ENCODE measurements at places on chromosomes 12 and 14.

DNA sequence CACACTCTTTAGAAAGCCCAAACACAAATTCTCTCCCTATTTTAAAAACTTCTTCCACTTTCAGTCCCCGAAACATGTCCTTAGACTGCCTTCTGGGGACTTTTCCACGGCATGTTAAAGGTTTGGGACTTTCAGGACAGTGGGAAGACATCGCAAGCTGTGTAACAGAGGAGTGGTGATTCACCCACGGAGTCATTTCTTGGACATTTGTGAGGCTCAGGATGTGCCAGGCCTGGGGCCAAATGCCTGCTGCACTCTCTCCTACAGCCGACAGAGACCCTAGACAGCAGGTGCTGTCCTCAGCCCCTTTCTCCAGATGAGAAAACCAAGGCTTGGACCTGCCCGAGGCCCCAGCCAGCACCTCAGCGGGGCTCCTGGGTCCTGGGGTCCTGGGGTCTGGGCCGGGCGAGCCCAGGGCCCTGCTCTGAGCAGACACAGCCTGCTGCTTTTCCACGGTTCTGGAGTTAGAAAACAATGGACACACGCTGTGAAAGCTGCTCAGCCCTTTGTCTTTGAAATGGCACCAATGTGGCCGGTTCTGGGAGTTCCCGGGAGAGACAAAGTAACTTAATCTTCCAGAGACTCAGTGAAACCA is 370.2 kb upstream of the SFSWAP start:
- no peak for DNase-seq

DNA sequence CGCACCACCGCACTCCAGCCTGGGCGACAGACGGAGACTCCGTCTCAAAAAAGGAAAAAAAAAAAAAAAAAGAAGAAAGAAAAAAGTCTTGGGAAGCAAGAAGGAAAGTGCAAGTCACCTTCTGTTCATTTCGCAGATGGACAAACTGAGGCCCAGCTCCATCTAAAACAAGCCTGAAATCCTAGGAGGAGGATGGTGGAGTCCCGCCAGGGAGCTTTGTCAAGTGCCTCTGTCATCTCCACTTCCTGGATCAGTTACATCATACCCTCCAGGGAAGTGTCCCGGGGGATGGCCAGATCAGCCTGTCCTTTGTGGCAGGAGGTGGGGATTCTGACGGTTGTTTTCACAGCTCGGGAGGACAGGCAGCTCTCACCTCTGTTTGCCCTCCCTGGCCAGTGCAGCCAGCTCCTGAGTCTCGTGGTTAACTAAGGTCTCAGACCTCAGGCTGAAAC is 8.7 kb upstream of the SDSL start:
- no peak for DNase-seq

- DNase-seq: no peak
These were observed 18.0 kb downstream of the IGF1 start for GRCh38 chr12:102462386-102462785.

GRCh38 chr12:84648425-84648824 is 264.2 kb downstream of the SLC6A15 start:
- no peak for DNase-seq

DNA sequence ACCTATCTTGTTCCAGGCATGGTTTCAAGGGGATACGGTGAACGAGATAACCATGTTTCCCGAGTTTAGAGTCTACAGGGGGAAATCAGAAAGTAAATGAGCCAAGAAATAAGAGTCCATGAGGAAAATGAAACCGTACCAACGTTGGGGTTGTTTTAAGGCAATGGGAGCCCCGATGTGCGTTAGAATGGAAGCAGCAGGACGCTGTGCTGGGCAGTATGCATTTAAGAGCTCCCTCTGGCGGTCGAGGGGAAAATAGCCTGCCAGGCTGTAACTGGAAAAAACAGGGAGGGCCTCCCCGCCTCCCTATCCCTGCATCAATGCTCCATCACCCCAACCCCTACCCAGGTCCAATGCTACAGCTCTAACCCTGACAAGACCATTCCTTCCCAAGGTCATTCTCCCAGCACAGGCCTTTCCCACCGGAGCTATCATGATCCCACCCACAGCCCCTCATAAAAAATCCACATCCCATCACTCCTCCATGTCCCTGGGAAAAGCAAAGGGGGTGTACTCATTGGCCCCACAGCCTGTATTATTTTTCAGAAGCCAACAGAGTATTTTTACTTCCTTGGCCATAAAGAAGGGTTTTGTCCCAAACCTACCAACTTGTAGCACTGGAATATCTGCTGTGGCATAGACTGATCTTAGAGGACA is 226.3 kb upstream of the NOS1 start:
- DNase-seq: peak; percentile 60

DNA sequence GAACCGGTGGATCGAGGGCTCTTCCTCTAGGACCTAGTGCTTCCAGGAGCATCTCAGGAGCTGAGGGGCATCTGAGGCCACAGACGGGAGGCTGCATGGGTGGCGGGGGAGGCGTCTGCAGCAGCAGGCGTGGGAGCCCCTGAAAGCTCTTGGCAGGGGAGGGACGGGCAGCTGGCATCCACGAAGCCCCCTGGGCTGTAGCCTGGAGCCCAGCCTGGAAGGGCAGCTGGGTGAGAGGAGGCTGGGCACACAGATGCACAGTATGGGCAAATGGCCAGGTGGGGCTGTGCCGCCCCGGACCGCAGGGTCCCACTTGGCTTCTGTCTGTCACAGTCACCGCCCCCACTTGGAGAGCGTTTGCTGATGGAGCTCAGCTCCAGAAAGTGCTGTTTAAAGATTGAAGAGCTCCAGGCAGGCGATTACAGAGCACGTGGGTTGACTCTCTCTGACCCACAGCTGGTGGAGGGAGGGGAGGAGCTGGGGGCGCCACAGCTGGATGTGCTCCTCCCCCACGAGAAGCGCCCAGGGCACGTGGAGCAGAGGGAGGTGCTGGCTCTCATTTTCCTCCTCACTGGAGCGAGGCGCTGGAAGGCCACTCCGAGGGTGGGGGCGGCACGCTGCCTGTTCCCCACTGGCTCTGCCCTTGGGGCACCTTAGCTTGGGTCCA is 155.0 kb upstream of the C14orf180 start:
- no peak for DNase-seq

DNA sequence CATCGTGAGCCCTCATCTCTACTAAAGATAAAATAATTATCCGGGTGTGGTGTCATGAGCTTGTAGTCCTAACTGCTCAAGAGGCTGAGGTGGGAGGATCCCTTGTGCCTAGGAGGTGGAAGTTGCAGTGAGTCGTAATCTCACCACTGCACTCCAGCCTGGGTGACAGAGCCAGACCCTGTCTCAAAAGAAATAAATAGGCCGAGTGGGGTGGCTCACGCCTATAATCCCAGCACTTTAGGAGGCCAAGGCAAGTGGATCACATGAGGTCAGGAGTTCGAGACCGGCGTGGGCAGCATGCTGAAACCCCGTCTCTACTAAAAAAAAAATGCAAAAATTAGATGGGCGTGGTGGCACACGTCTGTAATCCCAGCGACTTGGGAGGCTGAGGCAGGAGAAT is 70.9 kb downstream of the RESF1 start:
- DNase-seq: no peak

- DNase-seq: no peak
These were observed 322 bp downstream of the SLC39A9 start for GRCh38 chr14:69398818-69399210.

DNA sequence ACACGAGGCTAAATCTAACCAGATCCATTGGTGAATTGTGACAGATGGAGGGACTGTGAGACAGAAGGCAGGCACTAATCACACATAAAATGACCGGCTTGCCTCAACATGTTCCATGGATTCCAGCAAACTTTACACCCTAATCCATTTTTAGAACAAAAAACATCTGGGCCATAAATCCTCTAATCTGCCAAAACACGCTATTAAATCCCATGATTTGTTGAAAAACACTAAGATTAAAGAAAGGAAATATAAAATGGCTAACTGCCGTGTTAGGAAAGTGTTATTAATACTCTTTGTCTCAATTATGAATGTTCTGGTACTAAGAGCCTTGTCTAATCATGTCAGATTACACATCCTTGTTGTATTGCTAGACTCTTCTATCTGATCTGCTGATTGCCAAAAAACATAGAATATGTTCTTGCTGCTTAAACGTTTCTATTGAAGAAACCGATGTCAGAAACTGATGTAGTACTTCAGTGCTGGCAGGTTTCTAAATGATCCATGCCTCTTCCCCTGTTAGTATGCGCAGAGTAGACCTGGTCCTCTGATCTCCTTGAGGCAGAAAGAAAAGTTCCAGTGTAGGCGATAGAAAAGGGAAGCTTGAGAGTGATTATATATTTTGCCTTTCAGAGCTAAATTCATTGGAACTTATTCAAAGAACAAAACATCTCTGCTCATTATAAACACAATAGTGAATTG is 384.9 kb downstream of the SOX5 start:
- DNase-seq: no peak

DNA sequence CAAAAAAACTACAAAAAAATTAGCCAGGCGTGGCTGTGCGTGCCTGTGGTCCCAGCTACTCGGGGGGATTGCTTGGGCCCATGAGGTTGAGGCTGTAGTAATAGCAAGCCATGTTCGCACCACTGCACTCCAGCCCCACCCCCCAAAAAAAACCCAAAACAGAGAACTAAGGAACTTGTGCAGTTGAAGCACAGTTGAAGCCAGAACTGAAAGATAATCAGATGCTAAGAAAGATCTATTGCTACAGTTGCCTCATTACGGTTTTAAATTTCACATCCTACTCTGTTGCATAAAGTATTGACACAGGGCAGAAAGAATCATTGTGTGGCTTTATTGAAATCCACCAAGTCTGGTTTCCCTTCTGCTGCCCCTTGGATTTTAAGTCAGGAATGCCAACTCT is 3.8 kb downstream of the CS start:
- DNase-seq: no peak

GRCh38 chr12:65637774-65638173 is 186.5 kb upstream of the HMGA2 start:
- no peak for DNase-seq

DNA sequence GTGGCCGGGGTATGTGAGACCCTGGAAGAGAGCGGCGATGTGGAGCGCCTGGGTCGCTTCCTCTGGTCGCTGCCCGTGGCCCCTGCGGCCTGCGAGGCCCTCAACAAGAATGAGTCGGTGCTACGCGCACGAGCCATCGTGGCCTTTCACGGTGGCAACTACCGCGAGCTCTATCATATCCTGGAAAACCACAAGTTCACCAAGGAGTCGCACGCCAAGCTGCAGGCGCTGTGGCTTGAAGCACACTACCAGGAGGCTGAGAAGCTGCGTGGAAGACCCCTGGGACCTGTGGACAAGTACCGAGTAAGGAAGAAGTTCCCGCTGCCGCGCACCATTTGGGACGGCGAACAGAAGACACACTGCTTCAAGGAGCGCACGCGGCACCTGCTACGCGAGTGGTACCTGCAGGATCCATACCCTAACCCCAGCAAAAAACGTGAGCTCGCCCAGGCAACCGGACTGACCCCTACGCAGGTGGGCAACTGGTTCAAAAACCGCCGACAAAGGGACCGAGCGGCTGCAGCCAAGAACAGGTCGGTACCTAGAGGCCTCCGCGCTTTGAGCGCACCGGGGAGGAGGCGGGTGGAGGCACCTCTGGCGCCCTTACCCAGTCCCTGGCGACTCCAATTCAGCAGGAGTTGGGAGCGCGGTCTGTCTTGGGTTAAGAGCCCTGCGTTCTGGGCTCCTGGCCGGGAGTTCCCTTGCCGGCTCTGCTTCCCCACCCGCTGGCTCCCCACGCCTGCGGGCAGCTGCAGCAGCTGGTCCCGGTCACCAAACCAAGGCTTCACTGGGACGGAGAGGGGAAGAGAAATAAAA is 700 bp downstream of the SIX6 start:
- no peak for DNase-seq

- no peak for DNase-seq
These were observed 982.2 kb upstream of the FBXO33 start for GRCh38 chr14:40414386-40414785.

DNA sequence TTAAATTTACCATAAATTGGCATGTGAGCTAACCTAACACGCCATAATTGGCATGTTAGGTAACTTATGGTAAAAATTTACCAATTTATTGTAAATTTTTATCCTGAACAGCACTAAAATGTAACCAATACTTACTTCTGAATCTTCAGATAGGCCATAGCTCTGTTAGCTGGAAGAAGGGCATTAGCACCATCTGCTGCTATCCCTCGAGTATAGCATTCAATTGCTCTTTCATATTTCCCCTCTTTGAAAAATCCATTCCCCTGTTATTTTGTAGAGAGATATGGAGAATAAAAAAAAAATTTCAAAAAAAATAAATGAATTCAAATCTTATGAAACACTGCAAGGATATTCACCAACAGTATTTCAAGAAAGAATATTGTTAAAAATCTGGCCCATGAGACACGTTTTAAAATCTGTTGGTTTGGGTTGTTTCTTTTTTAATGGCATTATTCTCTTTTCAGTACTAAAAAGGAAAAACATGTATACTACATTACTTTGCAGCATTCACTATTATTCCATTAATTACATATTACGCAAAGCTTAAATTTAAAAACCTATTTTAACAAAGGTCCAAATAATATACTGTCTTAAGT is 19.1 kb downstream of the RPAP3 start:
- DNase-seq: no peak

- no peak for DNase-seq
These were observed 13.0 kb upstream of the NELL2 start for GRCh38 chr12:44889162-44889561.

- DNase-seq: no peak
These were observed 432.3 kb upstream of the SOX5 start for GRCh38 chr12:24381790-24382189.

DNA sequence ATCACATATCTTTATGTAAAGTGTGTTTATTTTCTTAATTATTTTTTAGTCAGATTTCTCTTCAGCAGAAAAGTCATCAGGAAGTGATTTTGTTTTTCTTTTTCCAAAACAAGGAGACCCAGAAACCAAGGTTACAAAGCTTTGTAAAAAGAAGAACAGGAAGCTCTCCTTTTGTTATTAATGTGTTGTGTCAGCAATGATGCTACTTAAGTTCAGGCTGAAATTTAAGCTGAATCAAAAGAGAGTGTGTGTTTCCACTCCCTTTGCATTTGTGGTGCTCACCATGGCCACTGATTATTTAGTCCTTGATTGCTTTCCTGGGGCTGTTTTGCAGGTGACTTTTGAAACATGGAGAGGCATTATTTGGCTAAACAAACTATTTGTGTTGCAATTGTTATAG is 155.3 kb upstream of the ATP2B1 start:
- DNase-seq: no peak

DNA sequence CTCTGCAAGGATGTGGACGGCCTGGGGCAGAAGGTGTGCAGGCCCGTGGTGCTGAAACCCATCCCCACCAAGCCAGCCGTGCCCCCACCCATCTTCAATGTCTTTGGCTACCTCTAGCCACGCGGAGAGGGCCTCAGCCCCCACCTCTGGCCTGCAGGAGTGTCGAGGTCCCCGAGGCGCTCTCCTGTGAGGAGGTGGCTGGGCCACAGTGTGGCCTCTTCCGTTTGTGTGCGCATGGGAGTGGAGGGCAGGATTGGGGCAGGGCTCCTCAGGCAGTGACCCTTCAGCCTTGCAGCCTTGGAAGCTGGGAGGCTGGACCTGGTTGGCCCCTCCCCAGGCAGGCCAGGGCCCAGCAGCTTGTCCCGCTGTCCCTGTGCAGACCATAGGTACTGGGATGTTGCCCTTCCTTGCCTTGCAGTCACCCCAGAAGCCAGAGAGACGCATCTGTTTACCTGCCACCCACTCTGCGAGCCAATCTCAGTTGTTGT is 1.9 kb downstream of the FAM181A start:
- no peak for DNase-seq

Measured in breast epithelium (tissue), 4 donors.